Activated CD4-positive, alpha-beta T cell treated with anti-CD3 and anti-CD28 coated beads, Interleukin-2, amount 50 U/mL, for 1 hour (primary cell): ENCODE measurements at places on chromosomes 7 and 10.

GRCh38 chr10:121796342-121796741 is 131.5 kb downstream of the ATE1 start:
- DNase-seq, result no peak

- DNase-seq, result no peak
Observed at GRCh38 chr7:47329320-47329926, 252.5 kb downstream of the TNS3 start.

DNA sequence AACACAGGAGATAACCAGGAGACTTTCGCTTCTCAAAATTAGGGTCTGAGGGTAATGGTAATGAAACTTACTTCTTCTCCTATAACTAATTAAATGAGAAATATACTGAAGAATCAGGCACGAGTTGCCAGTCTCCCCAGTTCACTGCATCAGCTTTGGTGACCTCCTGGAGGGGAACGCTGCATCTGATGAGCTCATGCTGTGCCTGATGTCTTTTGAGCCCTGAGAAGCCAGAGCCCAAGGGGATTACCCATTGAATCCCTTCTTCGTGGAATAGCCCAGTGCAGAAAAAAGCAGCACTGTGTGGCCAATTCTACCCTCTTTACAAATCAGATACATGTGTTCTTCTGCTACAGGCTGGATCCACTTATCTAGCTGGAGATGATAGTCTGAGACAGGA is 45.1 kb downstream of the CYP2C9 start:
- DNase-seq, result no peak

DNA sequence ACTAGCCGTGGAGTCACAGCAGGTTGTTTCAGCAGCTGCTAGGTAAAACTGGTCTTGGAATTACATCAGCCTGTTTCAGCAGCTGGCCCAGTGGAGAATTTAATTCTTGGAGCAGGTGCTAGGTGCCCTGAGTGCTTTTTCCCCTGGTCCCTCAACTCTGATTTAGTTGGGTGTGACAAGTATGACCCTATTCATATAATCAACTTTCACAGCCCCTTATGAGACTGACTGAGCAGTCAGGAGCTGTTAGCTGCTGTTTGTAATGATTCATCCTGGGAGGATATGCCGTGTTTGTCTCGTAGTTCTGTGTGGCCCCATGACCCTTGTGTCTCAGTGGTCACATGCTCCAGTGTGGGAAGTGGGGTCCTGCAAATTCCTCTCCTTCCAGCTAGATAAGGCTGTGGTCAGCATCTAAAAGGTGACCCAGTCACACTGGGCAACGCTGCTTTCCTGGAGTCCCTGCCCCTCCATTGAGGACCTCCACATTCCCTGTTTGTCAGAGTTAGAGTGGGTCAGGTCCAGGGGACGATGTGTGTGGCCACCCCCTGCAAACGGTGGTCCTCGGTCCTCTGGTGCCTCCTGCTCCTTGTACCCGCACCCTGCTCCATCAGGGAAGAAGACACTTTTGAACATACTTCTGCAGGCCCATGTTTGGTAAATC is 28.3 kb downstream of the TBATA start:
- no peak for DNase-seq

- DNase-seq, result no peak
Observed at GRCh38 chr7:84677117-84677732, 482.6 kb upstream of the SEMA3A start.

DNA sequence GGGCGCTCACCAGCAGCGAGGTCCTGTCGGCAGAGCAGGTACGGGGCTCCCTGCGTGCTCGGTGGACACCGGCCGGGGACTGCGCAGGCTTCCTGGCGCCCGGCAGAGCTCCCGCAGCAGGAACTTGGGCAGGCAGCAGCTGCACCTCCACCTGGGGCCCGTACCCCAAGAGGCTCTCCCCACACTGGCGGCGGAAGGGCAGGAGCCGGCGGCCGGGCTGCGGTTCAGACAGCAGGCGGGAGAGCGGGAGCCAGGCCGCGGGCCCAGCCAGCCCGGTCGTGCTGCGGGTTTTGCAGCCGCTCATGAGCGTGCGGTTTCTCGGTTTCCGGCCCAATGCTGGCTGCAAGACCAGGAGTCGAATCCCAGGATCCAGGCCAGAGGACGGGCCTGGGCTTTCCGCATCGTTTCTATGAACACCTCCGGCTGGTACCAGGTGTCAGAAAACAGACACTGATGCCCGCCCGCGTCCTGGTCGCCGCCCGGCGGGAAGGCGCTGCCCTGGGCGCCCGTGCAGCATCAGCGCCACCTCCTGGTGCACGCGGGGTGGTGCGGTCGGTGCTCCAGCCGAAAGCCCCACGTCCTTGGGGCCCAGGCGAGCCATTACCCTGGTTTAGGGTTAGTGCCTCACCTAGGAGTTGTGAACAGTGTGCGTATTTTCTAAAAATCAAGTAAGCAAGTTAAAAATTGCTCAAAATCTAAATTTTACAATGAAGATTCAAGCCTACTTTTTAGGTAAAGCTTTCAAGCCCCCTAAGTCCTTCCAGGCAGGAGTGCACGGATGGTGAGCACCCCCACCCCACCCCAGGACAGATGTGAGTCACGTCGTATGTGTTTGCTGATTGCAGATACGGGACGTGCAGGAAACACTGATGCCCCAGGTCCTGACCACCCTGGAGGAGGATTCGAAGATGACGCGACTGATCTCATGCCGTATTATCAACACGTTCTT is 47.4 kb upstream of the PRKAR1B start:
- DNase-seq, result peak; percentile 67

DNA sequence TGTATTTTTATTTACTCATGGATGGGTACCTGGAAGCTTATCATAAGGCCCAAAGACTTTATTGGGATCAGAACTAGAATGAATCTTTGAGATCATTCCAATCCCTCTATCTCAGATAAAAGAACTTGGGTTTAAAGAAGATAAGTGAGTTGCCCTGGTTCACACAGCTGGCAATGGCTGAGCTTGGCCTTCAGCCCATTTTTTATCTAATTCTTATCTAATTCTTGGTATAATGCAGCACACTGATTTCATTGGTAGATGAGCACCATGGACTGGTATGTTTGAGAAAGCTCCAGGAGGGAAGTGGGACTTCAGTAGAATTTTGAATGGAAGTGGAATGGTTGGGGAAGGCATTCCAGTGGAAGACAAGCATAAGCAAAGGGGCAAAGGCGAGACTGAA is 558.9 kb downstream of the REEP3 start:
- DNase-seq, result no peak

DNA sequence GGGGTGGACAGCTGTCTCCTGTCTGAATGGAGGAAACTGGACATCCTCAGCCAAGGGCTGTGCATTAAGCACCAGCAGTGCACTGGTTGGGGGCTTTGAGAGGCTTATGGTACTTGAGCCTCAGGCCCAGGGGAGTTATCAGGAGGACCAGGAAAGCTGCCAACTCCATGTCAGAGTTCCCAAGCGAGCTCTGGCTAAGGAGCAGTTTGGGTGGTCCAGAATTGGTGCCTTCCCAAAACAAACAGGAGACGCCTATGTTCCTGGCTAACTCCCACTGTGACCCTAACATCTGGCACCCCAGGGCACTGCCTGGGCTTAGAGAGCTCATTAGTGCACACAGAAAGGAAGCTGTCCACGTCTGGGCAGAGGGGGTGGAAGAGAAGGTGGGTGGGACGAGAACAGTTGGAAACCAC is 408.6 kb upstream of the NPVF start:
- no peak for DNase-seq

GRCh38 chr10:77430530-77430929 is 207.1 kb downstream of the KCNMA1 start:
- no peak for DNase-seq

DNA sequence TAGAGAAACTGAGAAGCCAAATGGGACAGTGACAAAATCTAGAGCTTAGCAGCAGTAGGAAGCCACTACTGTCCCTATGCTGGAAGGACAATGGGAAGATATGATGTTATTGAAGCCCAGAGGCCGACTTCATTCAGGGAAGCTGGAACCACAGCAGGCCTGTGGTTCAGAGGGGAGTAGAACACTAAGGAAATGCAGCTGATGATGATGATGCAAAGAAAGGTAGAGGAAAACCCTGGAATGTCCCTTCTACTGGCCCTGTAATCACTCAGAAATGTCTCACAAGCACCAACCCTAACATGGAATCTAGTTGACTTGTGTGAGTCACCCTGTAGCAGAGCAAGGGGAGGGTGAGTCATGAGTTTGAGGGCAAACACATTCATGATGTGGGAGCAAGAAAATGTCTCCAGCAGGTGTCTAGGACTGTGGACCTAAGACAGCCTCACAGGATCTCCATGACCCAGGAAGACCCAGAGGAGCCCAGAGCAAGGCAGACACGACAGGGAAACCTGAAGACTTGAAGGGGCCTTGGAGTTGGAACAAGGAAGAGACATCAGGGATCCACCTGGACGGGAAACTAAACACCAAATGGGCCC is 37.0 kb upstream of the LRRC17 start:
- DNase-seq, result no peak

GRCh38 chr10:6052247-6053221 is 9.6 kb downstream of the IL2RA start:
- peak; percentile 73 for DNase-seq

- DNase-seq, result peak; percentile 21
Observed at GRCh38 chr10:102796407-102797176, 40.6 kb downstream of the CYP17A1 start.

GRCh38 chr10:47043928-47044538 is 132.8 kb downstream of the PTPN20 start:
- DNase-seq, result no peak

- peak; percentile 64 for DNase-seq
Observed at GRCh38 chr10:48306870-48307710, 613 bp downstream of the MAPK8 start.

- no peak for DNase-seq
Observed at GRCh38 chr7:99079104-99079503, 64.8 kb downstream of the SMURF1 start.

GRCh38 chr7:155715111-155715805 is 70.8 kb downstream of the RBM33 start:
- no peak for DNase-seq

GRCh38 chr7:80420876-80421275 is 91.0 kb downstream of the GNAT3 start:
- DNase-seq, result no peak

GRCh38 chr10:31147210-31147608 is 115.5 kb upstream of the ZNF438 start:
- DNase-seq, result no peak

DNA sequence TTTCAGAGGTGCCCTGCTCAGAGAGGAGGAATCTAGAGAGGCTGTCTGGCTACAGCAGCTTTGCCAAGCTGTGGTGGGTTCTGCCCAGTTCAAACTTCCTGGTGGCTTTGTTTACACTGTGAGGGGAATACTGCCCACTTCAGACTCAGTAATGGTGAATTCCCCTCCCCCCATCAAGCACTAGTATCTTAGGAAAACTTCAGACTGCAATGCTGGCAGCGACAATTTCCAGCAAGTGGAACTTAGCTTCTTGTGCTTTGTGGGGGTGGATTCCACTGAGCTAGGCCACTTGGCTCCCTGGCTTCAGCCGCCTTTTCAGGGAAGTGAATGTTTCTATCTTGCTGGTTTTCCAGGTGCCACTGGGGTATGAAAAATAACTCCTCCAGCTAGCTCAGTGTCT is 42.8 kb downstream of the CYP2C8 start:
- no peak for DNase-seq

DNA sequence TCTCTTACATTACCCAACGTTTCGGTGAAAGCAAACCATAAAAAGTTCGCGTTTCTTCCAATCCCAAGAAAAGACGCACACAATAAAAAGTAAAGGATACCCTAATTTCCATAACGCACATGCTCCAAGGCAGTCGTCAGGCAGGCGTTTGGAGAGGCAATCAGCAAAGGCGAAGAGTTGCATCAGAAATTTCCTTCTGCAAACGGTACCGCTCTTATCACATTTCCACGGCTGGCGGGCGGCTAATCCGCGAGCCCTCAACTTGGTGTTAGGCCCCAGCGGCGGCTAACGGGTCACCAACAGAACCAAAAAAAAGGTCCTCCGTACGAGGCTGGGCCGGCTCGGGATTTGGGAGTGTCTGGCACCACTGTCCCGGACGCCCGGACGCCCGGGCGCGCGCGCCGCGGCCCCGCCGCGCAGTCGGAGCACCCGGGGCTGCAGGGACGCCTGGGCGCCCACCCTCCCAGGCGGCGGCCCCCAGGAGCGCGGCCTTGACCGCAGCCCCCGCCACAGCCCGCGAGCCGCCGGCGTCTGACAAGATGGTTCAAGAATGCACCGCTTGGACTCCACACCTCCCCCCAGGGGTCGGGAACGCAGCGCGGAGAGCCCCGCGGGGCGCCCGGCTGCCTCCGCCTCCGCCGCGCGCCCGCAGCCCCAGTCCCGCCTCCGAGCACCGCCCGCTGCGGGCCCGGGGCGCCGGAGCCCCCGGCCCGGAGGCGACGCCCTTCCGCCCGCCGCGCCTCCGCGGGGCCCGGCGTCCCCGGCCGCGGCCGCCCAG is 9.8 kb upstream of the GRB10 start:
- no peak for DNase-seq

DNA sequence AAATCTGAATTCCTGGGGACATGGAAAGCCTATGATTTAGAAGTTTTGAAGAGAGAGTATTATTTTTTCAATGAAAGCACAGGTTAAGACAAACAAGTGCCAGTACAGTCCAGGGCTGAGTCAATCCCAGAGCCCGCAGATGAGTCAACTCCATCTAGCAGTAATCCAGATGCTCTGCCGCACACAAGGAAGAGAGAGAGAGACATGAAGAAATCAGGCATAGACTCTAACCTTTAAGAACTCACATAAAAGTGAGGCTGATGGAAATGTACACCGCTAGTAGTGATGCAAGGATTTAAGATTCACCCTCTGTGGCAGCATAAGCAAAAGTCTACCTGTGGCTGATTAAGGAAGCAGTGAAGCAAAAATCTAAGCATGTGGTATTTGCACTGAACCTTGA is 651.5 kb downstream of the TNS3 start:
- no peak for DNase-seq

GRCh38 chr7:27210441-27211083 is 10.7 kb upstream of the HOXA13 start:
- DNase-seq, result peak; percentile 43

GRCh38 chr7:112556633-112557032 is 75.8 kb downstream of the LSMEM1 start:
- DNase-seq, result no peak

GRCh38 chr10:72248468-72249151 is 25.1 kb upstream of the DDIT4 start:
- DNase-seq, result peak; percentile 62

GRCh38 chr7:155373359-155374273 is 75.9 kb downstream of the INSIG1 start:
- DNase-seq, result no peak

DNA sequence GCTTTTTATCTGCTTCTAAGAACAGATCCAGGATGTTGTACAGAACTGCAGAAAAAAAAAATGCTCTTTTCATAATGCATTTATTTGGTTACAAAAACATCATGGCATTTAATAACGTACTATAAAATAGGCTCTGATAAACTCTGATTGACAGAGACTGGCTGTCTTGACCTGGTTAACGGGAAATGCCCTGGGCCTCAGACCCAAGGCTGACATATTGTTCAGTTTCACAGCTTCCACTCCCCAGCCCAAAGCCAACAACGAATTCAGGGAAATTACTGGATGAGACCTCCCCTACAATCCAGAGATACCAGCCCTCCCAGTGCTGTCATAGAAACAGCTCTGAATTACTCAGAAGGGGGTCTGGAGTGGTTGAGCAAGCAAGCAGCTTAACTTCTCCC is 260.1 kb downstream of the CREB5 start:
- DNase-seq, result no peak
